Activated CD8-positive, alpha-beta memory T cell treated with anti-CD3 and anti-CD28 coated beads for 4 hours (primary cell): ENCODE measurements at places on chromosomes 6 and 20.

DNA sequence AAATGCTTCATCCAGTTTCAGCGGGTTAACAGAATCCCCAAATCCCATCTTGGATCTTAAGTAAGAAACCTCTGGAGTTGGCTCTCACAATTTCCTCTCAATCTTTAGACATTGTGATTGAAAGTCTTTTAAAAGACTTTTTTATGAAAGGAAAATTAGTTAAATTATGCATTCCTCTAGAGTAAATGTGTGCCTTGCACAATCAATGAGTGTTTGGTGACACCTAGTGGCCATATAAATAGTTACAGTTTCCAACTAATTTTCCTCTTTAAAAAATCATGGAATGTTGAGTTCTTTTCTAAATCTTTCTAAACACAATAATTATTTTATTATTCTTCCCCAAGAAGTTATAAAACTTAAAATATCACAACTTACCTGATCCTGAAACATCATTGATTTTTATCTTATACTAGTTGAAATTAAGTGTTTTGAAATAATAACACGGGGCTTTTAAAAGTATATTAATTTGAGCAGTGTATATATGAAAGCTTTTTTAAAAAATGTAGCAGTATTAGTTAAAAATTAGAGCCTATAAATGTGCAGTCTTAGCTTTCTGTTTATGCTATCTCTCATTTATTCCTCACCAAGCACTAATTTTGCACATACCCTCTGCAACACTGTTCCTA lies 66.4 kb downstream of the PKHD1 start:
- DNase-seq: no peak

- no peak for DNase-seq
Measured at GRCh38 chr6:125050663-125051318, 88.6 kb downstream of the RNF217 start.

DNA sequence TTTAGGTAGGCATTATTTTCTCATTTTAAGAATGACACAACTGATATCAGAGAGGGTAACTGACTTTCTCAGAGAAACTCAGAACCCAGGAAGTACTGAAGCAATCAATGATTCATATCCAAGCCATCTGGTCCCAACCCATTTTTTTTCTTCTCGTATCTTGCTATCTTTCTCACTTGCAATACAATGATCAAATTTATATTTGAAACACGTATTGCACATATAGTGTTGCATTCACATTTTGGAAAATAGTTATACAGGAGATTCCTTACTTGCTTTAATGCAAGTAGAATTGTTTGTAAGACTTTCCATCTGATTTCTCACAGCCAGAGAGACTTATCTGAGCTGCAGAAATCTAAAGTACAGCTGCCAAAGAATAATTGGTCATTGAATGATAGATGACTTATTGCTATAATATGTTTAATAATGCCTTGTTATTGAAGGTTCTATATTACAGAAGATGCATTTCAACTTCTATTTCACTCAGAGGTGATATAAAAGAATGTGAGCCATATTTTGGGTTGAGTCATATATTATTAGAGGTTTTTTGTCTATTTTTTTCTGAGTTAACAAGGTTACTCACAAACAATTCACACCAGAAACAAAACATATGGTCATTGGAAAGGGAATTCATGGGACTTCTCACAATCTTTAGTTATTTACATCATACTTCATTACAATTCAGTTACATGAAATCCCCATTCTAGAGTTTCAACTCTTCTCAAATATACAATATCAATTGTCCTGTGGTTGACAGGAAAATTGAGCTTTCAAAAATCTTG lies 337.5 kb upstream of the CITED2 start:
- DNase-seq: no peak

GRCh38 chr6:100096341-100096740 lies 102.3 kb upstream of the MCHR2 start:
- DNase-seq: no peak

DNA sequence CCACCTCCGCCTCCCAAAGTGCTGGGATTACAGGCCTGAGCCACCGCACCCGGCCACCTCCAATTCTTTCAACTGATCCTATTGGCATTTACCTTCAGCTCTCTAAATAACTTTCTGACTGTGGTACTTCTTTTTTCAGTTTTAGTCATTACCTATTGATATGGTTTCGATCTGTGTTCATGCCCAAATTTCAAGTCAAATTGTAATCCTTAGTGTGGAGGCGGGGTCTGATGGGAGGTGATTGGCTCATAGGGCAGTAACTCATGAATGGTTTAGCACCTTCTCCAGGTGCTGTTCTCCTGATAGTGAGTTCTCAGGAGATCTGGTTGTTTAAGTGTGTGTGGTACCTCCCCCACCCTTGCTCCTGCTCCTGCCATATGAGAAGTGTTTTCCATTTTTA lies 140.9 kb downstream of the LPA start:
- DNase-seq: no peak

DNA sequence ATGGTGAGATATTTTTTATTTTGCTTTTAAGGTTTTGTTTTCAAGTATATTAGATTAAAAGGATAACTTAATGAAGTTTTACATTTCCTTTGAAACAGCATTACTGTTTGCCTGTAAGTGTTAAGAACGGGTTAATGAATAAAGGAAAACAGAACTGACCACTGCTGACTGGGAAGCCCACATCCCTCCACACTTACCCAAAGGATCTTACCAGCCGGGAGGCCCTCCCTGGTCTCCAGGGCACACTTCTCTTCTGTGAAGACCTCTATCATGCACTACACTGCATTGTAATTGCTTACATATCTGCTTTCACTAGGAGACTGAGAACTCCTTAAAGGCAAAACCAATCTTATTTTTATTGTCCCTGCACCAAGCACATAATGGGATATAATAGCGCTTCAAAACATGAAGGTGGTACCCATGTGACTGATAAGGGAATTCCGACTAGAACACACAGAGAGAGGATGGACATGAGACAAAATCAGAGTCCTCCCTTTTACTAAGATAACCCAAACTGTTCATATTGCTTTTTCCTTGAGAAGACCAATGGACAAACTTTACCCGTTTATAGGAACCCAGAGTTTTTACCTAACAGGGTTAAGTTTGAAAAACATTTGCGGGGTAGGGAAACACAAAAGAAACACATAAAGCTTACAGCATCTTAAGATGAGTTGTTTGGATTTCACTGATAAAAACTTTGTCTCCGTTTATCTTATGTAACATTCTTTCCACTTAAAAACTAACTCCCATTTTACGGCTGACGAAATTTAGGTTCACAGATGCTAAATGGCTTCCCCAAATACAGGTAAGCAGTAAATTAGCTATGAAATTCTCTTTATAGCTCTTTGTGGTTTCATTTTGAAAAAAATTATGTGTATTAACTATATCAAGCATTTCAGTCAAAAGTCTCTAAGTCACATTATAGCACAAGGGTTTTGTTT lies 8.7 kb downstream of the EZR start:
- no peak for DNase-seq
